Non-pigmented ciliary epithelial cell (primary cell): ENCODE measurements at places on chromosomes 12 and 14.

DNA sequence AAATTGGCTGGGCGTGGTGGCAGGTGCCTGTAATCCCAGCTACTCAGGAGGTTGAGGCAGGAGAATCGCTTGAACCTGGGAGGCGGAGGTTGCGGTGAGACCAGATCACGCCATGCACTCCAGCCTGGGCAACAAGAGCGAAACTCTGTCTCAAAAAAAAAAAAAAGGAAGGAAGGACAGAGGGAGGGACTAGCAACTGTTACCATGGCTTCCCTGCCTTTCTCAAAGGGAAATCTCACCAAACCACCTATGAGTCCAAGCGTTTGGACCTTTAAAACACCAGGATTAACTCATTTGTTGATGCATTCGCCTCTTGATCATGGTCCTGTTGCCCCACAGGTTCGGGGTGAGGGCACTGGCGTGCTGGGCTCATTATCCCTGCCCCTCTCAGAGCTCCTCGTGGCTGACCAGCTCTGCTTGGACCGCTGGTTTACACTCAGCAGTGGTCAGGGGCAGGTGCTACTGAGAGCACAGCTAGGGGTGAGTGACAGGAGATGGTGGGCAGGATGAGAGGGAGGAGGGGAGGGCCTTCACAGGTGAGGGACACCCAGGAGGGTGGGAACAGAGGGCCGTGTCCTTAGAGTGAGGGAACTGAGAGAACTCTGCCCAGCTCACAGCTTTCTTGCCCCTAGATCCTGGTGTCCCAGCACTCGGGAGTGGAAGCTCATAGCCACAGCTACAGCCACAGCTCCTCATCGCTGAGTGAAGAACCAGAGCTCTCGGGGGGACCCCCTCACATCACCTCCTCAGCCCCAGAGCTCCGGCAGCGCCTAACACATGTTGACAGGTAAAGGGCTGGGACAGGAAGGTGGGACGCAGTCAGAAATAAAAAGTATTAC, 10.2 kb upstream of the MYL6B start:
- DNase-seq, result no peak

GRCh38 chr14:103563844-103564505, 1.2 kb downstream of the COA8 start:
- DNase-seq, result no peak

- DNase-seq, result no peak
Observed at GRCh38 chr12:26116829-26117715, 7.8 kb downstream of the BHLHE41 start.

DNA sequence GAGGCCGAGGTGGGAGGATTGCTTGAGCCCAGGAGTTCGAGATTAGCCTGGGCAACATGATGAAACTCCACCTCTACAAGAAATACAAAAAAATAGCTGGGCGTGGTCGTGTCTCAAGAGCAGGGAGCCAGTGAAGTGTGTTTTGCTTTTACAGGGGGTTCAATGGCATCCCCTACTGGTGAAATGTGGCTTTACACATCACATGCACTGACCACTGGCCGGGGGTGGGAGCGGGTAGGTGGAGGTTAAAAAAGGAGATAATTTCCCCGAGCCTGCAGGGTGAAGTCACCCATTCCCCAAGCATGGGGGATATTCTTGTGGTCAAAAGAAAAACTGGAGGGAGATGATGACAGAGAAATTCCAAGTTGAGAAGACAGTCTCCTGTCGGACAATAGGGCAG, 63.6 kb upstream of the PWP1 start:
- DNase-seq, result no peak

GRCh38 chr14:98161356-98161755, 1110.6 kb downstream of the BCL11B start:
- no peak for DNase-seq

DNA sequence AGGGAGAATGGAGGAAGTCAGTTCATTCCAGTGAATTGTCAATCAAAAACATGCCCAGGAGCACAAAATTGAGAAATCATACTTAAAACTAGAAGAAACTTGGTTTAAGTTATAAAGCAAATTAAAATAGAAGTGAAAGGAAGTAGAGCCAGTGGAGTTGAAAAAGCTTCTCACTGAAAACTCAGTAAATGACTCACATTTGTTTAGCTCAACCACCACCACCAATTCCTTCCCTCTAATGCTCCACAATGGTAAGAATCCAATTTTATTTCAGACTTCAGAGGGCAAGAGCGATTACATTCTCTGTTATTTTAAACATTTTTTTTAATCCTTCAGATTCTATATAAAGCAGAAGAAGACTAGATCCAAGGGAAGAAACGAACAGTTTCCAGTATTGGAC, 19.4 kb downstream of the UTP20 start:
- DNase-seq, result no peak

DNA sequence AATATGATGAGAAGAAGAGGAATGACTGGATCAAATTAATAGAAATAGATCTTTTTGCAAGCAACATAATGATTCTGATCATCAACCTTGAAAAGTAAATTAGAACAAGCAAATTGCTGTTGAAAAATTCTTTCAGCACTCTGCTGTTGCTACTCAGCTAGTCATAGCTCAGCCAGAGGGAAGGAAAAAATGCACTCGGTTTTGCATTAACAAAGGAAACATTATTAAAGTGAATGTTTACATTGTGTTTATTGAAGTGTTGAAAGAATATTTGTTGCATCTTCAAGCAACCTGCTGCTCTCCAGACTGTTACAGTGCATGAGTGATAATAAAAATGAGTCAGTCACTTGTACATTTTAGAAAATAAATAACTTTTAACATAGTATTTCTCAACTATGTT, 26.5 kb downstream of the AP5M1 start:
- DNase-seq, result no peak

GRCh38 chr12:80157645-80158044, 58.3 kb downstream of the OTOGL start:
- no peak for DNase-seq

- no peak for DNase-seq
Observed at GRCh38 chr12:69563166-69563762, 22.0 kb upstream of the CCT2 start.

- no peak for DNase-seq
Observed at GRCh38 chr14:97275276-97275675, 478.1 kb downstream of the VRK1 start.

DNA sequence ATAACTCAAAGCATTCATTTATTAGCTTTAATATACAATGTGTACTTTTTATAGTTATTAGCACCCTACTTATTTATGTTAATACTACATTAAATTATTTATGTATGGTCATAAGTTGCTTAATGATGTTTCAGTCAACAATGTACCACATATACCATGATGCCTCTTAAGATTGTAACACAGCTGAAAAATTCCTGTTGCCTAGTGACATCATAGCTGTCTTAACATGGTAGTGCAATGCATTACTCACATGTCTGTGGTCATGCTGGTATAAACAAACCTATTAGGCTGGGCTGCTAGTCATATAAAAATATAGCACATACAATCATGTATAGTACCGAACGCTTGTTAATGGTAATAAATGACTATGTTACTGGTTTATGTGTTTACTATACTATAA, 120.4 kb downstream of the ANO6 start:
- peak; percentile 96 for DNase-seq

DNA sequence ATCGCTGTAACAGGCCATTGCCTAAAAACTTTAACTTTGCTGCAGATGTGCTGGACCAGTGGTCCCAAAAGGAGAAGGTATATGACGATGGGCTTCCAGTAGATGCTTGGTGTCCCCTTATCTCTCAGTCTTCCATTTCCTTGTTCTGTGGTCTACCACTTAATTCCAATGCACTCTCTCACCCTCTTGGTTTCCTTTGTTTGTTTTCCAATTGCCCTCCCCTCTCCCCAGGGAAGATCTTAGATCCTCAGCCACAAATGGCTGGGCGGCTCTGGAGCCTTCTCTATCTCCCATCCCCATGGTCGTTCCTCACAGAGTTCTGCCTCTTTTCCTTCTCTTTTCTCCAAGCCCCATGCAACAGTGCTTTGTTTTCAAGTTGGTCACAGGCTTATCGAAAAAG, 584 bp downstream of the ACSM4 start:
- DNase-seq, result no peak

GRCh38 chr14:72876005-72876709, 17.7 kb downstream of the DPF3 start:
- no peak for DNase-seq

DNA sequence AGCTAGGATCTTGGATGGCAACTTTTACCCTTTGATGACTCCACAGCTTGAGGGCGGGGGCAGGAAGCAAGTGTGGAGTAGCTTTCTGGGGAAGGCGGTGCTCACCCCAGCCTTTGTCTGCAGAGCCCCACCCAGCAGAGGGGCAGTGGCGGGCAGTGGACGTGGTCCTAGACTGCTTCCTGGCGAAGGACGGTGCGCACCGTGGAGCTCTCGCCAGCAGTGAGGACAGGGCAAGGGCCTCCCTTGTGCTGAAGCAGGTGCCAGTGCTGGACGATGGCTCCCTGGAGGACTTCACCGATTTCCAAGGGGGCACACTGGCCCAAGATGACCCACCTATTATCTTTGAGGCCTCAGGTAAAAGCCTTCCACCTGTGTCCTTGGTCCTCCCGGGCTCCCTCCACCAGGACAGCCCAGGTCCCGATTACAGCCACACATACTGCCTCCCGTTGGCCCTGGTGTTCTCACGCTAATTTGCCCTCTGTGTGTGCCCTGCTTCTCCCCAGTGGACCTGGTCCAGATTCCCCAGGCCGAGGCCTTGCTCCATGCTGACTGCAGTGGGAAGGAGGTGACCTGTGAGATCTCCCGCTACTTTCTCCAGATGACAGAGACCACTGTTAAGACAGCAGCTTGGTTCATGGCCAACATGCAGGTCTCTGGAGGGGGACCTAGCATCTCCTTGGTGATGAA, 1.2 kb downstream of the TAPBPL start:
- no peak for DNase-seq

DNA sequence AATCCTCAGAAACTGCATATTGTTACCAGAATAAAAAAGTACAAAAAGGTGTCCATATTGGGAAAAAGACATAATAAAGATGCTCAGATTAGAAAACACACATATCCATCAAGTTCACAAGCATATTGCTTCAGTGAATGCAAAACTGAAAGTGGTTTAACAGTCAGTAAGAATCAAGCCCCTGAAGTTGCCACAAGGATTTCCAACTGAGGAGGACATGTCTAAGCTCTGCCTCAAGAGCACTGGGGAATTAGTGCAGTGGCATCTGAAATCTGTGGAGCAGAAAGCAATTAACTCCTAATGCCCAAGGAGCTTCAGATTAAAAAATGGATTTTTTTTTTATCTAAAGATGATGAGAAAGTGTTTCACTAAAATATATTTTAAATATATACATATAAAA, 113.2 kb downstream of the DENND5B start:
- no peak for DNase-seq

DNA sequence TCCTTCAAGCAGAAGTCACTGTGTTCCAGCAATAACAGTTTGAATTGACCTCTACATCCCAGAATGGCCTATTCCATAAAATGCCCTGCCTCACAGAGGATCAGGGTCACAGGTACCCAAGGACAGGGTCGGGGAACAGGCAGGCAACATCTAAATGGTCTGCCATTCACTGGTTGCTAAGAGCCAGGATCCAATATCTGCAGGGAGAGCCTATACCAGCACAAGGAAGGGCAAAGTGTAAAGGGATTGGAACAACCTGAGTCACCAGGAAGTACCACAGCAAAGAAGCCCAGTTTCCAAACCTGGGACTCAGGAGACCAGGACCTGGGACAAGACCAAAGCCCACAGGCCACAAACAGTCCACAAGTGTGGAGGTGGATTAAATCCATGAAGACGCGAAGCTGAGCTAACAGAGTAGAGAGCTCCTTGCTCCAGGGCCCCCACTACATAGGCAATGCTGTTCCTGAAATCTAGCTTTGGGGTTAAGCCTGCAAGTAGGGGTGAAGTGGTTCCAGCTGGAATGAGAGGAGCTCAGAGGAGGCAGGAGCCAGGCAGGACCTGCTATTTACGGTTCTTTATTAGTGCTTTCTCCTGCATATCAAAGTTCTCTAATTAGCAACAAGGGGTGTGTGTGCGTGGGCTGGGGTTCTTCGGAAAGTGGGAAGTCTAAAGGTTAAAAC, 274.3 kb downstream of the BCL11B start:
- DNase-seq, result no peak

DNA sequence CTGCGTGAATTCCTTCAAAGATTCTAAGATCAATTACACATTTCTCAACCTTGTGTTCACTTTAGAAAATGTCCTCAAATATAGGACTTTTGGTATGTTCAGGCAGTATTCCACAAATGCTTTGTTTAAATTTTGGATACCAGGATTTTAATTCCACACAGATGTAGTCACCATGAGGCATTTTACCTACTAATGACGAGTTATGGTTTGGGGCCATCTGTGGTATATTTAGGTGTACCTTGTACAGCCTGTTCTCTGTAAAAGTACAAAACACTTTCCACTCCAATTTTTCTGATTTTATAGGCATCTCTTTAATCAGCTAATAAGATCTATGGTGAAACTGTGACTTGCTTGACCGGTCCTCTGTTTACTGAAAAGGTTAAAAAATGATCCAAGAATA, 275.7 kb upstream of the PRICKLE1 start:
- DNase-seq, result no peak

DNA sequence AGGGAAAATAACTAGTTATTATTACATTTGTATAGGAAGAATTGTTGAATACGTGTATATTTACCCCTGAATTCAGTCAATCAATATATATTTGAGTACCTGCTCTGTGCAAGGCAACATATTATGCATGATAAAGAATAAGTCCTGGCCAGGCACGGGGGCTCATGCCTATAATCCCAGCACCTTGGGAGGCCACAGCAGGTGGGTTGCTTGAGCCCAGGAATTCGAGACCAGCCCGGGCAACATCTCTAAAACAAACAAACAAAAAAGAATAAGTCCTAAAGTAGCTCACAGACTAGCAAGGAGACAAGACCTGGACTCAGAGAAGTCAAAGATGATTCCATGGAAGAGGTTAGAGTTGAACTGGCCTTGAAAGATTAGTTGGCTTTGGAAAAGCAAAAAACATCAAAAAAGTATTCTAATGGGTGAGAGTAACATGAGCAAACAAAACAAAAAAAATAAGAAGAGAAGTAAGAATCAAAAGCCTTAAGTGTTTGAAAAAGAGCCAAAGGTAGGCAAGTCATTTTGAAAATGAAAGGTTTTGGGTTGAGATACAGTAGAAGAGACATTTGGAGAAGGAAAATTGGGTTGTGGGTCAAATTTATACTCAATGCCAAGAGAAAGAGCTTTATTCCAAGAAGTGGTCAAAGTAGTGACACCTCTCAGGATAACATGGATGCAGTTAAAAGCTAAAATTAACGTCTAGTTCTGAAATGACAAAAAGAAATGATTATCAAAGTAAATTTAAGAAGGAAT, 115.2 kb upstream of the BCAT1 start:
- no peak for DNase-seq

- peak; percentile 31 for DNase-seq
Observed at GRCh38 chr12:42679466-42679865, 89.9 kb upstream of the PRICKLE1 start.
